Stimulated activated CD4-positive, alpha-beta T cell treated with anti-CD3 and anti-CD28 coated beads, TNF-alpha, amount 100 ng/mL, for 4 hours (primary cell): ENCODE measurements at places on chromosomes 13 and 19.

GRCh38 chr19:14915116-14915515, 26.2 kb upstream of the OR7C2 start:
- no peak for DNase-seq

GRCh38 chr13:21530656-21531055, 71.6 kb upstream of the ZDHHC20 start:
- DNase-seq, result no peak

GRCh38 chr13:98582947-98583346, 6.0 kb upstream of the STK24 start:
- DNase-seq, result no peak

DNA sequence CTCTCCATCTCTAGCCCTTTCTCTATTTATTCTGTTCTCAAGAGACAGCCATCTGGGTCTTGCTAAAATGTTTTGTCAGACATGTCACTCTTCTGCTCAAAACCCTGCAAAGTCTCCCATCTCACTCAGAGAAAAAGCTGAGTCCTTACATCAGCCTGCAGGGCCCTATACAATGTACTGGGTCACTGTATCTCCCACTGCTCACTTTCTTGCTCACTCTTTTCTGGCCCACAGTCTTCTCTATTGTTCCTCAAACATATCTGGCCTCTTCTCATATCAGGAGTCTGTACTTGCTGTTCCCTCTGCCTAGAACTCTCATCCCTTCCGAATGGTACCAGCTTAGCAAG, 189.2 kb downstream of the ENOX1 start:
- no peak for DNase-seq
